ENCODE measurements at places on chromosomes 6 and 20.

DNA sequence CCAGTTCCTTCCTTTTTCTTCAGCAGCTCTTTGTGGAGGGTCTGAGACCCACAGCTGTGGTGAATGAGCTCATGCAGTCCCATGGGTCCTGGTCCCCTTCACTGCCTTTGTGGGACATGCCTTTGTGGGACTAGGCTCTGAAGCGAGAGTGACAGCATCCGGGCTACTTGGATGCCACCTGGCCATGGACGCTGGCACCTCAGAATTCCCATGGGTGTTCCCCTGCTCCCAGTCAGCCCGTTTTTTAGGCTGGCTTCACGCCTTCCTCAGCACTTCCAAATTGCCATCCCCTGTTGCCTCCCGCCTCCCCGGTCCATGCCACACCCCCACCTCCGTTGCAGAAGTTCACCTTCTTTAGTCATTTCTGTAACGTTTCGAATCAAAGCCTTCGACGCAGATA is 45.1 kb downstream of the RAMACL start:
- DNase-seq: no peak

DNA sequence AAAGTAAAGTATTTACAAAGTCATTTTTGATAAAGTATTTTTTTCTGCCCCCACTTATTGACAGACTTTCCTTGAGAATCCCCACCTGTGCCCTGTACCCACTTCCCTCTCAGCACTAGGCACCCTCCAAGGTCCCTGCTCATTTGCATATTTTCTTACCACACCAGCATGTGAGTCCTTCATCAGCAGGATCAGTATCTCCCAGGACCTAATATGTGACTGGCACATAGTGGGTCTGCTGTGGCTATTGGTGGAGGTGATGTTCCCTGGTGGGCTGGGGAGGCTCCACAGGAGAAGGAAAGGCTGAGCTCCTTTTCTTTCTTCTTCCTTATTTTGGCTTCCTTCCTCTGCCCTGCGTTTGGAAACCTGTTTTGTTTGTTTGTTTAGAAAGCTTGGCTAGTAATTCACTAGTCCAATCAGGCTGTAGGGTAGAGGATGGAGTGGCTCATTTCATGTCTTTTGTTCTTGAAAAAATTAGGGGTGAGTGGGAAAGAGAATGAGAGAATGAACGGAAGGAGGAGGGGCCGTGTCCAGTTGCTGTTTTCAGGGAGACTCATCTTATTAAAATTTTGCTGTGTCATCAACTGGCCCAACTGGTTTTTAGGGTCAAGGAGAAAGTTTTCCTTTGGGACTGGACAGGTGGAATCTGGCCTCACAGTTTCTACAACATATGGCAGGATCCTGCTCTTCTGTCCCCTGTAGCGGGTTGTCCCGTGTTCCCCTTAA is 2.8 kb upstream of the RNF24 start:
- no peak for DNase-seq

GRCh38 chr20:6703656-6704055 is 63.8 kb upstream of the BMP2 start:
- no peak for DNase-seq

DNA sequence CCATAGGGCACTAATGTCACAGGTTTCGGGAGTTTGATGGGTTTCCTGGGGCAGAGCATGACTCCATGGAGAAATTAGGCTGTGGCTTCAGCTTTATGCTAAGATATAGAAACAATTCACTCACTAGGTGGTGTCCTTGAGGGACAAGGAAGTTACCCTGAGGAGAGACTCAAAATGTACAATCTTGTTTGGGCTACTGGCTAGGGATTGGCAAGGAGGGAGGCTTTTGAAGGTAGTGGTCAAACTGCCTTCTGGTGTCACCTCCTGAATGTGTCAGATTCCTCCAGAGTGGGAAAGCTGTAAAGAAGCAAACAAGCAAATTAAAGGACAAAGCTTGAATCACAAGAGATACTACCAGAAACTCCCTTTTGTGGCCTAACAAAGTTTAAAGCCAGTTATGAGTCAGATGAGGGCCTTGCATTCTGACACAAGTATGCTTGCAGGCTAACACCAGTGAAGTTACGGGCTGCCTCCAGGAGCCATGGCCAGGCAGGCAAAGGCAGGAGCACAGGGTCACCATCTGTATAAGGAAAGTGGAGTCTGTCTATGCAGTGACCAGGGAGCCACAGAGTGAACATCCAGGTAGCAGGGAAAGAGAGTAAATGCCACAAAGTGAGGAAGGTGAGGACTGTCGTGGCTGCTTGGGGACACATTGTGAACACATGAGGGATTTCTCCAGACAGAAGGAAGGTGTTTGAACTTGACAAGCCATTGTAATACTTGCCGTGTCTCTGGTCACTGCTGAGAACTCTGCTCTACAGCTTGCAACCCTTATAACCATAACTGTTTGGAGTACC is 107.7 kb upstream of the DTNBP1 start:
- DNase-seq: no peak

DNA sequence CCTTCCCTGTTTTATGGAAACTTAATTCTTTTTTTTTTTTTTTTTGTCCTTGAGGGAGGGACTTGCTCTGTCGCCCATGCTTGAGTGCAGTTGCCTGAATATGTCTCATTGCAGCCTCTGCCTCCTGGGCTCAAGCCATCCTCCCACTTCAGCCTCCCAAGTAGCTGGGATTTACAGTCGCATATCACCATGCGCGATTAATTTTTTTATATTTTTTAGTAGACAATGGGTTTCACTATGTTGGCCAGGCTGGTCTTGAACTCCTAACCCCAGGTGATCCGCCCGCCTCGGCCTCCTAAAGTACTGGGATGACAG is 654 bp downstream of the TMEM14C start:
- no peak for DNase-seq

- DNase-seq: no peak
These were observed 39.8 kb downstream of the KIF25 start for GRCh38 chr6:168037242-168037641.

- DNase-seq: no peak
These were observed 520.2 kb downstream of the DOK5 start for GRCh38 chr20:54995553-54995952.

DNA sequence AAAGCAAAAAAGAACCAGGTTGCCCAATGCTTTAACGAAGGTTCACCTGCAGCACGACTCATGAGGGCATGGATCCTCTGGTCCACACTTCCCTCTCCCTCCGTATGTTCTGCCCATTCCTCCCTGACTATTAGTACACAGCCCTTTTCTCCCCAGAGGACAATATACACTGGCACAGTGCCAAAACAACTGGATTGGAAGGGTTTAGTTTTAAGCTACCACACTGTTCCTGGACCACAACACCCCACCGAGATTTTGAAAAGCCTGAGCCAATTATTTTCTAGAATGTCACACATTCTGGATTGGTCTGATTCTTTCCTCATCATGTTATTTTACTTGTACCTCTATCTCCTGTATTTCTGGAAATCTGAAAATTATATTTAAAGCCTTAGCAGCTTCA is 2.9 kb upstream of the AKAP7 start:
- no peak for DNase-seq

- DNase-seq: peak; percentile 24
These were observed 224.8 kb downstream of the SYNDIG1 start for GRCh38 chr20:24694157-24694726.

GRCh38 chr6:28081486-28081751 is 1.1 kb downstream of the ZNF165 start:
- DNase-seq: no peak

DNA sequence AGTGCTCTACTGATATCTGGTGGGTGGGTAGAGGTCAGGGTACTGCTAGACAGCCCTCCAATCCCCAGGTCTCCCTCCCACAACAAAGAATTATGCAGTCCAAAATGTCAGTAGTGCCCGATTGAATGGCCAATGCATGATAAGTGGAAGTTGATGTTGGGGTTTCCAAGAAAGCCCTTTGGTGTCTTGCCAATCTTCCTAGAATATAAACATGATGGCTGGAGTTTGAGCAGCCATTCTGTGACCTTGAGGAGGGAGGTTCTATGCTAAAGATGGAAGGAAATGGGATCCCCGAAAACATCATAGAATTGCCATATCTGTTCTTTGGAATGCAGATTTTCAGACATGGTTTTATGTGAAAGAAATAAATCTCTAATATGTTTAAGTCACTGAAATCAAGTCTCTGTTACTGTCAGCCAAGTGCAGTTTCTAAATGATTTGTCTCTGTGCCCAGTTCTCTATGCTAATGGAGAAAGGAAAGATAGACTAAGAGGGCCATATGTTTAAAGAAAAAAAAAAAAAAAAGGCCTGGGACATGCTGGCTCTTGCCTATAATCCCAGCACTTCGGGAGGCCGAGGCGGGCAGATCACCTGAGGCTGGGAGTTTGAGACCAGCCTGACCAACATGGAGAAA is 32.8 kb upstream of the PTPN1 start:
- DNase-seq: no peak

DNA sequence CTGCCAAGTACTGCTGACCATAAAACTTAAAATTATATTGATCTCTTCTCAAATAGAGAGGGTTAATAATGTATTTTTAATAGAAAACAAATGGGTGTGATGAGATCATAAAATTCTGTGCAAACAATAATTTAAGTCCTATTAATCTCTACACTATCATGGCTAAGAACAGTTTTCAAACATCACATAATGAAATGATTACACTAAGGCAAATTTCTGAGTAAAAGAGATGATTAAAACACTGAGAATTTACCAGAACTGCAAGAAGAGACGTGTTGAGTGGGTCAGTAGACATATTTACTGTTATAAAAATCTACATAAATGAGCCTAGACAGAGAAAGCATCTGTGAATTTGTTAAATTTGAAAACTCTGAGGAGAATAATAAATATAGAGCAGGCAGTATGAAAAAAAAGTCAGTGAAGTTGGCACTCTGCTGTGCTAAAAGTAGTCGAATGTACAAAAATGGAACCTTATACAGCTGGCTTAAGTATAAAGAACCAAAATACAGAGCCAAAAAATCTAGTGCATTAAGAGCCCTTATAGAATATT is 302.6 kb upstream of the MANEA start:
- no peak for DNase-seq

DNA sequence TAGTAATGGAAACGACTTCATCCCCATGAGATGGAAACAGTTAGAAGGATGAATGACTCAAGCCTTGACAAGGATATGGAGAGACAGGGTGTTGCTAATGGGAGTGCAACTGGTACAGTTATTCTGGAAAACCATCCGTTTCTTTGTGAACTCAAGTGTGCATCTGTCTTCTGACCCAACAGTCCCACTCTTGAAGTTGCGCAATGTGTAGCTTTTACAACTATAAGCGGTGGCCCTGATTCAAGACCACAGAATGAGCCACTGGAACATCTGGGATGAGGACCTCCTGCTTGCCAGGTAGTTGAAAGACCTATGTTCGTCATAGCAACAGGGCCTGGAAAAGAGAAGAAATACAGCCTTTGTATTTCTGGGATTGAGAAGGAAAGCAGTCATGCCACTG is 115.8 kb upstream of the GMDS start:
- no peak for DNase-seq

- DNase-seq: no peak
These were observed 58.1 kb downstream of the RREB1 start for GRCh38 chr6:7165890-7166267.

DNA sequence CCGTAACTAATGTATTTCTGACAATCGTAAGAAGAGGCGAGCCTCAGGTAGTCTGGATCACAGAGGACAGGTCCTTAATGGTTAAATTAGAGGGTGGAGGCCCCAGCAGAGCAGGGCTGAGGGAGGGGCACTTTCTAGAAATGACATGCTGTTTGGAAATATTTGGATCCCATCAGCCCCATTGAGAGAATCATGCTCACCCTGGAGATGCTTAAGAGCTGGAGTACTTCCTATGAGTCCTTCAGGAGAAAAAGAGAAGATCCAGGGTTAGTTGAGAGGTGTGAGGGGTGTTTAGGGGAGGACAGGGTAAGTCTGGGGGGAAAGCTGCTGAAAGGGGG is 123.0 kb downstream of the TCP11 start:
- DNase-seq: no peak

GRCh38 chr6:1191141-1191630 is 120.7 kb upstream of the FOXQ1 start:
- no peak for DNase-seq

DNA sequence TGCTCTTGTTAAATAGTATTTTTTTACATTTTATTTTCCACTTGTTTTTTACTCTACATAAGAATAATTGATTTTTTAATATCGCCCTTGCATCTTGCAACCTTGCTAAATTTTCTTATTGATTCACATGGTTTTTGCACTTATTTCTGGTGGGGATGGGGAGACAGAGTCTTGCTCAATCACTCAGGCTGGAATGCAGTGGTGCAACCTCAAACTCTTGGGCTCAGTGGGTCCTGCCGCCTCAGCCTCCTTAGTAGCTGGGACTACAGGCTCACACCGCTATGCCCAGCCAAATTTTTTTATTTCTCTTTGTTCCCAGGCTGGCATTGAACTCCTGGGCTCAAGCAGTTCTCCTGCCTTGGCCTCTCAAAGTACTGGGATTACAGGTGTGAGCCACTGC is 30.3 kb downstream of the LIN28B start:
- DNase-seq: no peak

DNA sequence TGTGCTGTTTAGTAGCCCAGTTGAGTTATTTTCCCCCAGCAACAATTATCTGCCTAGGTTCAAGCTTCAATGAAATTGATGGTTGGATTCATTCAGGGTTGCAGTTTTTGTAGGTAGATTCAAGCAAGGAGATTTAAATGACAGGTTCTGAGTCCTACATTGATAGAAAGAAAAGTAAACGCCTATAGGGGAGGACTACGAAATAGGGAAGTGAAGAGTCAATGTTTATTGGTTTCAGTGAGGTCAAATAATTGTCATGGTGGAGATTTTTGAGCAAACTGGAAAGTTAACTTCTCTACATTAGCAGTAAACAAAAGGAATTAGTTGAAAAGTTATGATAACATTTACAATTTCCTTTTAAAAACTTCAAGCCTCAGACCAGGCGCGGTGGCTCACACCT is 734 bp upstream of the WFDC13 start:
- DNase-seq: no peak

DNA sequence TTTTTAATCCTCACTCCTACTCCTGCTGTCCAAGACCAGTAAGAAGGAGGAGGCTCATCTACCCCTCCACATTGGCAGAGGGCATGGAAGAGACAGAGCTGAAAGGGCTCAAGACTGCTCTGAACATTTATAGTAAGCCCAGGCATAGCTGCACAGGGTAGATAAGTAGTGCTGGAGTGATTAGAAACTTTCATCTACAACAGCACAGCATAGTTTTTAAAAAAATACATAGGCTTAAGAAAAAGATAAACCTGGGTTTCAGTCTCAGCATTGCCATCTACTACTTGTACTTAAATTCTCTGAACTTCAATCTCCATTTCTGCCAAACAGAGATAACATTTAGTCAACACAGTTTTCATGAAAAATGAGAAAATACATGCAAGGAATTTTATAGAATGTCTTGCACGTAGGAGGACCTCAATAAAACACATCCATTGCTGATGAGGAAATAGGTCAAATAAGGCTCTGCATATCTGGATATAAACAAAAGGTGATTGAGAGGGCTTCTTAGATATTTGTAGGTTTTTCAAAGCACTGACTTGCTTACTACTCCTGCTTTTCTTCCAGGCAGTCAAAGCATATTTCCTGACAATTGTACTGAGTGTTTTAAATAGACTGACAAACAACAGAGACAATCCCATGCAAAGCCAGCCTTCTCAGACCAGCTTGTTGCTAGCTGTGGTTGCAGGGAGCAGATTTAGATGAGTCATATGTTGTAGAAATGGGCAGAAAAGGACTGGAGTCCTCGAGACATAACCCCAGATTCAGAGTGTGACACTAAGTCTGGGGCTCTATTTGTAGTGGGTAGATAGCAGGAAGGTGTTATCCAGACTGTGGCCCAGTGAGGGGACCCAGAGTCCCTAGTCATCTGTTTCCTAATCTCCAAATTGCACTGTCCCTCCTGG is 107.4 kb upstream of the TAB2 start:
- DNase-seq: no peak

- DNase-seq: no peak
These were observed 1.9 kb upstream of the NKAIN4 start for GRCh38 chr20:63255931-63256704.
